ENCODE measurements at places on chromosomes 11 and 22. TPM values are rescaled to one million over a fixed set of nuclear protein-coding genes. Genes with fewer than 3 reads are reported as not detected.

MRGPRX3 gene
- not detected for total RNA-seq

PTPN5 gene
- total RNA-seq, result 0.29 TPM

ISX gene
- total RNA-seq, result not detected

DNA sequence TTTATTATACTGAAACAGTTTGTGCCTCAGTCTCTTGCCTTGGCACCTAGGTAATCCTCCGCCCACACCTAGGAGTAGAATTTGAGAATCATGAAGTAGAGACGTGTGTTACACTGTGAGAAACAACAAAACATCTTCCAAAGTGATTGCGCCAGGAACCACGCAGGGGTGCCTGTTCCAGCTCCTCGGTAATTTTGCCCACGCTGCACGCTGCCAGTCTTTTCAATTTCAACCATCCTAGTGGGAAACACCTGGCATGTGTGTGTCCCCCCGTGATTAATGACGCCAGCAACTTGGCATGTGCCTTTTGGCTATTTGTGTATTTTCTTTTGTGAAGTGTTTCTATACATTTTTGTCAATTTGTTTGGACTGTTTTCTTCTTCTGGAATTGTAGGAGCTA lies 919.1 kb downstream of the BRD1 start:
- DNase-seq, result no peak

DNA sequence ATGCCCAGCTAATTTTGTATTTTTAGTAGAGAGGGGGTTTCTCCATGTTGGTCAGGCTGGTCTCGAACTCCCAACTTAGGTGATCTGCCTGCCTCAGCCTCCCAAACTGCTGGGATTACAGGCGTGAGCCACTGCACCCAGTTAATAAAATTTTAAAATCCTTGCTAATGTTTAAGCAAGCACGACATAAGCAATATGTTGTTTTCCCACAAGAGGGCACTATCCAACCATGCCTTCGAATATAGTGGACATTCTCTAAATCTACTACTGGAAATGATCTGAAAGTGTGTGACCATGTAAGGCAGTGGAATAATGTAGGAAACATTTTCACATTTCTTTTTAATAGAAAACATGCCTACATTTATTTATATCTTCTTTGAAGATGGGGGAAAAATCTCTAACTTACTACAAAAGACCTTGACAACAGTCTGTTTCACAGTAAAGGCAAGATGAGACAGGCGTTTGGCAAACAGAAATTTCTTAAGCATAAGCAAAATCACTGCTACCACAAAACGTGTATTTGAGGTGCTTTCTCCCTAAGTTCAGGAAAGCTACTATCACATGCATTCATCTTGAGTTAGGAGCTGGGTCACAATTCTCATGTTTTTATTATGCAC lies 38.2 kb downstream of the PITPNB start:
- peak; percentile 51 for DNase-seq

DNA sequence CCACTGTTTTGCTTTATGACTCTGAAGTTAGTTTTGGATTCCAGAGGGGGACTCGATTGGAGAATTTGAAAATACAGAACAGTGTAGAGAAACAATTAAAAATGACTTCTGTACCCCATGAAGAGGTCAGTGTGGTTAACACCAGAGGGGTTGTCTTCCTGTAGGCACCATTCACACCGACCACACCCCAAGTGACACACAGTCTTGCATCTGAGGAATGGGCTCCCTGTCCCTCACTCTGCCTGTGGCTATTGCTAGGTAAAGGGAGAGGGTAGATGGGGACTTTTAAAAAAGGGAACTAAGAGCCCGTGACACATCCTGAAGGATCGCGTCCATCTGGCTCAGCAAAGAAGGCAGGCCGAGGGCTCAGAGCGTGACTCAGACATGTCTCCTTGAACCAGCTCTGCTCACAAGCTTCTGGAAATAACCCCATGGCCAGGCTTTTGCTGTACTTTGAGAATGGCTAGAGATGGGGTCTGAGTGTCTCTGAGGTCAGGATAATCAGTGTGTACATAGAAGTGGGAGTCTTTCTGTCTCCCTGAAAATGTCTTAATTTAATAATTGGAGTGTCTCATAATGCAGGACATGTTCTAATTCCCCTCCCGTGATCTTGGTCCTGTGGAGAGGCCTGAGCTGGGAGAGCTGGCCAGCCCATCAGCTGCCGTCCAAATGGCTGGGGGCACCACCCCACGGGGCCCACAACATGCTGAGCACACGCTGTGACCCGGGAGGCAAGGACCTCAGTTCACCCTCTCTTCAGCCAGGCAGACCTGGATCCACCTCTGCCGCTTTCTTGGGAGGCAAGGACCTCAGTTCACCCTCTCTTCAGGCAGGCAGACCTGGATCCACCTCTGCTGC lies 39.3 kb downstream of the SGSM1 start:
- DNase-seq, result peak; percentile 69

GRCh38 chr11:31656051-31656450 lies 146.5 kb downstream of the ELP4 start:
- peak; percentile 4 for DNase-seq

- DNase-seq, result no peak
Observed at GRCh38 chr11:132257871-132258270, 887.5 kb downstream of the NTM start.

DNA sequence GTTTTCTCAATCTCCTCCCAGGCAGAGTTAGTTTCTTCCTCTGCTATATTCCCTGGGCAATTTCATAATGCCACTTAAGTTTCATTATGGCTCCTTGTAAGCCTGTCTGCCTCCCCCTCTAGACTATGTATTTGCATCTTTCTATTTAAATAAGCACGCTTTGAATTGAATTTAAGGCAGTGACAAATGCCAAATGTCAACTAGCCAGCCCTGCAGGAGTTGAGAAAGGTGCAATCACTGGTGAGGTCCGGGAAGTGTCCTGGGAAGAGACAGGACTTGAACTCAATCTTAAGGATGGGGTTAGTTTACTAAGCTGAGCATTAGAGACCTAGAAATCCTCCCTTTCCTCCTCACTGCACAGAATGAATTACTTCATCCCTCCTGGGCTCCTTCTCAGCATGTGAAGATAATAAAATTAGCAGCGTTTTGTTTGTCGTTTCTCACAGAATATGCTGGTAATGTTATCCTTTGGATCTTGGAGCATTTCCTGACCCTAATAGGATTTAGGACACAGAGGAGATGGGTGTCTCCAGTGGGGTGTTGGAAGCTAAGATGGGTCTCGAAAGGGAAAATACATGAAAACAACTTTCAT lies 1.6 kb downstream of the TCP11L1 start:
- DNase-seq, result no peak

GRCh38 chr11:8018484-8019313 lies 31.6 kb downstream of the EIF3F start:
- DNase-seq, result peak; percentile 80

- DNase-seq, result no peak
Observed at GRCh38 chr22:28095316-28096095, 176.4 kb upstream of the PITPNB start.

All from Daoy (cell line).